ENCODE measurements at places on chromosomes 1 and 21.
A peak's percentile ranks its signal among the peaks of the same experiment; 100 is the strongest.

DNA sequence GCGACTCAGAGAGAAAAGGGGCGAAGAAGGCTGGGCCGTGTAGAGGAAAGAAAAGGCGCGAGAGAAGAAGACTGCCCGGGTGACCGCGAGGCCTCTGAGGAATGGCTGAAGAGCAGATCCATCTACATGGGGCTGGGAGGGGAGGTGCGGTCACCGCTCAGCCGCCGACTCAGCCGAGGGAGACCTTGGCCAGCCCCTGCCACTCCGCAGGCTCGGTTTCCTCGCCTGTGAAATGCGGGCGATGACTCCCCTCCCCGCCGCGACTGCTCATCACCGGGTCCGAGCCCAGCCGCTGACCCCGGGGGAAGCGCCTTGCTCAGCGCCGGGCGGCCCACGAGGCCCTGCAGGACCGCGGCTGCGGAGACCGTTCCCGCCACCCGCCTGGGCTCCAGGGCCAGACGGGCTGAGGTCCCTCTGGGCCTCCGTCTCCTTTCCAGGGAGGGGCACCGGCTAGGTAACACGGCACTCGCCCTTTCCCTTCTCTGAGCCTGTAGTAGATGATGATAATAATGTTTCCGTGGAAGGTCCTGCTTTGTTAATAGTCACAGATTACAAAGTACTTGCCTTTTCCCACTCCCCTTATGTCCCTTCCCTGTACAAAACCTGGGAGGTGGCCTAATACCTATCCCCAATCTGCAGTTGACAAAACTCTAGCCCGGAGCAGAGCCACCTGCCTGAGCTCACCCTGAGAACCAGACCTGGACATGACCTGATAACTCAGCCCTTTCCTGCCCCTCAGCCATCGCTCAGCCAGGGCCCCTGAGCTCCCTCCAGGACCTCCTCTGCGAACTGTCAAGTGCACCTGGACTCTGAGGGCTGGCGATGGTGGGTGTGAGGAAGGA lies 1.6 kb upstream of the BSND start:
- DNase-seq: no peak

DNA sequence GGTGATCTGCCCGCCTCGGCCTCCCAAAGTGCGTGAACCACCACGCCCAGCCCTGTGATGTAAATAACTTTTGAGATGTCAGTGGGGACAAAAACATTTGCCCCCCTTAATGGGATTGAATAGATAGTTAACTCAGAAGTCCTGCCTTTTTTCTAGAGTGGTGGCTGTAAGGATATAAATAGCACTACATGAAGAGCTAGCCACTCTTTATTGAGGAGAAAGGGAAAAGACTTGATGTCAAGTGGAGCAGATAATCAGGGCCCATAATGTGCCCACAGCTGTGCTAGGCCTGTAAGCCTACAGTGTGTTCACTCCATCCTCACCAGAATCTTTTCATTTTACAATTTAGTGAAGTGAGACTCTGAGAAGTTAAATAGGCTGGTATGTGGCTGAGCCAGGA lies 3.6 kb downstream of the GIPC2 start:
- DNase-seq: no peak

GRCh38 chr1:21608798-21609197 lies 60.4 kb downstream of the RAP1GAP start:
- no peak for DNase-seq

DNA sequence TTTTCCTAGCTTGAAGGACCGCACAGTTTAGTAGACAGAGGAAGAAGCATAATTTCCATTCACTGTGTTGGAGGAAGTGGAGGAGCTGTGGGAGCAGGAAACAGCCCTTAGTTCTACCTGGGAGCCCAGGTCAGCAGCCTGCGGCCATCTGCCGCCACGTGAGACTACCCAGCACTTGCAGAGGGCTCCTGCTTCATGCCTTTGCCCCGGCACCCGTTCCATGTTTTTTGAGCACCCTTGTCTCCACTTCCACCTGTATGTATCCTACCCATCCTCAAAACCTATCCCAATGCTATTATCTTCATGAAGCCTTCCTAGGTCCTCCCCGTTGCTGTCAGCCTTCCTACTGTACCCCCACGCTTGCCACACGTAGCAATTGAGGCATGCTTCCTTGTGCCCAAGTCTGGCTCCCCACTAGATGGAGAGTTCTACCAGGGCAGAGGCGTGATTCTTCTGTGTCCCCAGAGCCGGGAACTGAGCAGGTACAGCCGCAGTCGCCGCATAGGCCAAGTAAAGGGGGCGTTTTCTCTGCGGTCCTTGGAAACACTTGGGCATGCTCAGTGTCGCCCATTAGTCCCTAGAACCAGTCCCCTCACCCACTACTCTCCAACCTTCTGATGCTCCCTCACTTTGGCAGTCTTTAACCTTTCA lies 1.9 kb downstream of the SLC6A9 start:
- DNase-seq: no peak

DNA sequence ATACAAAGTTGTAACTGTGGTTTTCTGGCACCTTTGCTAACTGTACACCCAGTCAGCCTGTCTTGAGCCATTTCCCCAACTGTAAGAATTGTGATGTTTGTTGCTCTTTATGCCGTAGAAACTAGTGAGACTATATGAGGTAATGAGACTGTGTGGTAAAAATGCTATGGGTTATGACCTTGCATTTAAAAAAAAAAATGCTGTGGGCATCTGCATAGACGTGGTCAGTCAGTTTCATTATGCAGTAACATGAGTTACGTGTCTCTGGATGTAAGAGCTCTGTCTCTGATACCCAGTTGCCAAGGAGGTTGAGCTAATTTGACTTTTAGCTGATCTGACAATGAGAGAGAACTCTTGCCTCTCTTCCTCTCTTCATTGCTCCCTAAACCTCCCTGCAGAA lies 80.6 kb upstream of the LAMC2 start:
- peak; percentile 52 for DNase-seq

- DNase-seq: no peak
Measured at GRCh38 chr1:206680279-206680678, 4.4 kb upstream of the MAPKAPK2 start.

- no peak for DNase-seq
Measured at GRCh38 chr1:150955280-150955679, 19.4 kb downstream of the CERS2 start.

DNA sequence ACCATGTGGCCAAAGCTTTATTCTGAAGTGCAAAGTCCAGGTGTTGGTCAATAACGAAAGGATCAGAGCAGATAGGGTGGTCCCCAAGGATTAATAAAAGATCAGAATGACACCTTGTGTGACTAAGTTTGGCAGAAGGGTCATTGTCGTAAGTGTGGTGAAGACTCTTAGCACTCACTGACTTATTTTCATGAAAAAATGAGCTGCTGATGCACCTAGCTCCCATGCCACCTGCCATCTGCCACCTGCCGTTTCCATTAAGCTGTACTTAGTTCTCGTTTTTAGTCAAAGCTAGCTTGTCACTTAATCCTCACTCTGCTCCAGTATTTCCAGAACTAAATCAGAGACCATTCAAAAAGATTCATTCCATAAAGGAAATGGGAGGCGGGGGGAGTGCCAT lies 112.6 kb downstream of the SEC16B start:
- no peak for DNase-seq

Data from fibroblast of gingiva (primary cell).